ENCODE measurements at places on chromosomes 3 and 15.

GRCh38 chr3:150414959-150415358 lies 6.9 kb downstream of the TSC22D2 start:
- DNase-seq: no peak

- DNase-seq: peak; percentile 22
These were observed 94.5 kb upstream of the ADAMTSL3 start for GRCh38 chr15:83559310-83559966.

- DNase-seq: no peak
These were observed 236.0 kb downstream of the CACNA2D3 start for GRCh38 chr3:54358316-54358715.

DNA sequence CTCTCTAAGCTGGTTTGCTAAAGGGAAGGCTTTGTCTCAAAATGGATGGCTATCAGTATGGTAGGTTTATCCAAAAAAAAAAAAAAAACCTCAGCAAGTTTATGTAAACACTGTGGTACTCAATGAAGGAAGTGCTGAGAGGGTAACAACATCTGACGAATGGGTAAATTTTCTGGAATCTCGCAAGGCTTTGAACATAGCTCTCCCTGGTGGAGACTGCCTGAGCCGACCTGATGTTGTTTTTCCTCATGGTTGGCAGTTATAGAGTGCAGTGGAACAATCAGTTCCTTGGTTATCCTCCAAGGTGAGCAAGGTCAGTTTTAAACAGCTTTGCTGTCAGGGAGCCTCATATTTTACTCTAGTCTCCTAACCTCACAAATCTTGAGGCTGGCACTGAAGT lies 94.6 kb downstream of the ZPLD1 start:
- no peak for DNase-seq

DNA sequence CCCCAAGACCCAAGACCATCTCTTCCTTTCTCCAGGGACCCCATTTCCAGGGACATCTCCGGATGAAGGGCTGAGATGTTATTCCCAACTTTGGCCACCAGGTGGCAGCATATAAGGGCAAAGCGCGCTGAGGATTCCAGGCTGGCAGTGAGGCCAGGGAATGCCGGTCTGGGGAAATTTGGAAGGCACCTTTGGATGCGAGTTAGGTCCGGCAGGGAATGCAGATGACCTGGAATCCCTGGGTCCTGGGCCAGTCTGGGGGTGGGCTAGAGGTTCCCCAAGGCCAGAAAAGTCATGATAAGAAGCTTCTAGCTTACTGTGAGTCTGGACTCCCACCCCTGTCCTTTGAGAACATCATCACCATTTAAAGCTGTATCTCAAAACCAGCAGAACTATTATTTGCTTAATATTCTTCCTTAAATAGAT lies 1.6 kb upstream of the CHST13 start:
- peak; percentile 32 for DNase-seq

DNA sequence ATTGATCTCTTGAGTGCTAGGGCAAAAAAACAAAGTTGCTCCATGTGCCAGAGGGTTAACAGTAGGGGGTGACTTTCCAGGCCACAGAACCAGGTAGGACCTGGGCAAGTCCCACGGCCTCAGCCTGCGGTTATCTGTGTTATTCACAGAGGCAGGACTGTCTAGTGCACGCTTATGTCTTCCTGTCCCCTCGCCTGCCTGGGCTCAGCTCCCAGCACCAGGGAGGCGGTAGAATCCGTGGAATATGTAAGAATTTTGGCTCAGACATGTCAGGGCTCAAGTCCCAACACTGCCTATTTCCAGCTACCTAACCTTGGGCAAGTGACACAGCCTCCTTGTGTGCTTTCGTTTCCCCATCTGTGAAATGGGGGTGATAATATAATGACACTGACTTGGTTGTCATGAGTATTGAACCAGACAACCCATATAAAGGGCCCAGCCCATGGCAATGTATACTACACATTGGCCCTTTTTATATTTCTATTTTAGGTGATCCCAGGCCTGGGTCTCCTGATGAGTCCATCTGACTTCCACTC lies 44.3 kb upstream of the FLNB start:
- DNase-seq: no peak

GRCh38 chr3:33132019-33132360 lies 18.2 kb downstream of the CRTAP start:
- DNase-seq: no peak

- no peak for DNase-seq
These were observed 85.2 kb upstream of the OXTR start for GRCh38 chr3:8854656-8855055.
